ENCODE measurements at places on chromosomes 2 and 18.

- DNase-seq = no peak
Measured at GRCh38 chr2:46780801-46781445, 134.7 kb downstream of the MCFD2 start.

GRCh38 chr18:5941890-5942289 is 46.6 kb upstream of the TMEM200C start:
- no peak for DNase-seq

GRCh38 chr2:64219149-64219548 is 74.9 kb upstream of the PELI1 start:
- DNase-seq = no peak

- peak; percentile 85 for DNase-seq
Measured at GRCh38 chr2:108533832-108534583, at the start of gene LIMS1. TSS of gene LIMS1 (plus strand) at chr2:108534470. CDS start at chr2:108534563, 93 bp downstream.

- DNase-seq = no peak
Measured at GRCh38 chr18:1371724-1372123, 467.1 kb downstream of the ADCYAP1 start.

- DNase-seq = no peak
Measured at GRCh38 chr2:119683713-119684443, 4.9 kb downstream of the TMEM177 start.

DNA sequence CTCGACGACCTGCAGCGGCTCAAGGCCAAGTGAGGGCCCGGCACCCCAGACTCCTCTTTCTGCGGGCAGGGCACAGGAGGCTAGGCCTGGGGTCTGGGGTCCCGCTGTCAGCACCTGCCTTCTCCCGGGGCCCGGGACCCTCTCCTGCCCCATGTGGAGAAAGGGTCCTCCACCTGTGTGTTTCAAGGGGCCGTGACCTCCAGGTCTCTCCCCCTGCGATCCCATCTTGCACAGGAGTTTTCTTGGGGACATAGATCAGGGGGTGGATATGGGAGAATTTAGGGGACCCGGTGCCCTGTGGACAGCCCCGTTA is 791 bp downstream of the DES start:
- DNase-seq = no peak

- DNase-seq = no peak
Measured at GRCh38 chr2:88999365-88999764, 307.9 kb downstream of the RPIA start.

- DNase-seq = no peak
Measured at GRCh38 chr2:212299333-212299732, 239.3 kb downstream of the ERBB4 start.

- no peak for DNase-seq
Measured at GRCh38 chr2:46981662-46982350, 66.2 kb upstream of the MCFD2 start.

DNA sequence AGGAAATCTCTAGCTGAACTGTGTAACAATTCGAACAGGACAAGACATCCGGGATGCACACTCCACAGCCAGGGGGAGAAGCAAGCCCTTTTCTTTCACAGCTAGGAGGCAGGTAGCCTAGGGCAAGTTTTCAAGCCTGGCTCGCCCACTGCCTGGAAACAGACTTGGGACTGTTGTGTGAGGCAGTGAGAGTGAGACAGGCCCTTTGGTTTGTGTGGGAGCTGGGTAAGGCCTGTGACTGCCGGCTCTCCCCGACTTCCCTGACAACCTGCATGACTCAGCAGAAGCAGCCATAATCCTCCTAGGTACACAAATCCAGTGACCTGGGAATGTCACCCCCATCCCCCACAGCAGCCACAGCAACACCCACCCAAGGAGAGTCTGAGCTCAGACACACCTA is 179.7 kb downstream of the WDPCP start:
- no peak for DNase-seq

DNA sequence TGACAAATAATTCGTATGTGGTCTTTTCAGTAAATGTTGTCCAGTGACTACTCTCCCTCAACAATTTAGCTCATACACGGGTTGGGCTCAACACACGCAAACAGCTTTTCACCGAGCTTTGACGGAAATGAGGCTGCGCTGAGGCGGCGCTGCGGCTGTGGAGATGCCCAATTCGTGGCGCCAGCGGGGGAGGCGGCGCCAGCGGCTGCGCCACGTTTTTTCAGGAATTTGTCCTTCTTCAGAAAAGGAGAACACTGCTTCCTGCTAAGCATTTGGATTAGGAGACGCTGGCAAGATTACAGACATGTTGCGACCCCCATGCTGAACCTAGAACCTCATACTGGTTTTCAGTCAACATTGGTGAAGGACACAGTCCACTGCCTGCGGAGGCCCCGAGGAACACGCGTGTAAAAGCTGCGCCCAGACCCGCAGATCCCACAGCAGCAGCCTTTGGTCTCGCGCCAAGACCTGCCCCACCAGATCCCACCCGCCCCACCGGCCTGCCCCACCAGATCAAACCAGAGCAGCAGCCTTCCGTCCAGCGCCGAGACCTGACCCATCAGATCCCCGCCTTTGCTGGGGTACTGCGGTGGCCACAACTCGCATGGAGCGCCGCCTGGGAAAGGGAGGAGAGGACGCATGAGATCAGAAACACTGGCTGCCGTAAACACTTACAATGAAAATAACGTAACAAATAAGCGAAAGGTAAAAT is 173.8 kb downstream of the TMEM18 start:
- DNase-seq = no peak

GRCh38 chr2:207847807-207848544 is 78.3 kb upstream of the FZD5 start:
- no peak for DNase-seq

DNA sequence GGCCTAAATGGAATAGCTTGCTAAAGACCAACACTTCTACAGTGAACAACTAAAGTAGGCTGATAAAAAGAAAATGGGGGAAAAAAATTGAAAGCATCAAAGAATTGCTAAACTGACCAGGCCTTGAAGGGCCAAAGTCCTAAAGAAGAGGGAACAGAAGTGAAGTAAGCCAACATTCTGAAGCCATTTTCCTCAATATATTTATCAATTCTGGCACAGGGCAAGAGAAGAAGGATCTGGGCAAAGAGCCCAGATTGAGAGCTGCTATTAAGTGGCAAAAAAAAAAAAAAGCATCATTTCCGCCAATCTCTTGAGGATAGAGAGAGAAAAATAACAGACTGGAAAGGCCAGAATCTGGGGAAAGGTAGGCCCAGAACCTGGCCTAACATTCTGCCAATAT is 25.7 kb downstream of the FANCL start:
- no peak for DNase-seq

DNA sequence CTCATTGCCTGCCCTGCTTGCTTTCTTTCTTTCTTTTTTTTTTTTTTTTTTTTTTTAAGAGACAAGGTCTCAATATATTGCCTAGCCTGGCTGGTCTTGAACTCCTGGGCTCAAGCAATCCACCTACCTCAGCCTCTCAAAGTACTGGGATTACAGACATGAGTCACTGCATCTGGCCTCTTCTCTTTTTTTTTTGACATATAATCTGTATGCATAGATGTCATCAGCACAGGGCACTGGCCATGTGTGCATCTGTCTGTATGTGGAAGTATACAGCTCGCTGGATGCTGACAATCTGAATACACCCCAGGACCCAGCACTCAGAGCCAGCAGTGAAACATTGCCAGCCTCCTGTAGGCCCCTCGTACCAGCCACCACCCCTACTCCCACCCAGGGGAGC is 49.5 kb downstream of the TFCP2L1 start:
- DNase-seq = no peak

GRCh38 chr18:10381951-10382350 is 72.5 kb upstream of the APCDD1 start:
- DNase-seq = no peak

DNA sequence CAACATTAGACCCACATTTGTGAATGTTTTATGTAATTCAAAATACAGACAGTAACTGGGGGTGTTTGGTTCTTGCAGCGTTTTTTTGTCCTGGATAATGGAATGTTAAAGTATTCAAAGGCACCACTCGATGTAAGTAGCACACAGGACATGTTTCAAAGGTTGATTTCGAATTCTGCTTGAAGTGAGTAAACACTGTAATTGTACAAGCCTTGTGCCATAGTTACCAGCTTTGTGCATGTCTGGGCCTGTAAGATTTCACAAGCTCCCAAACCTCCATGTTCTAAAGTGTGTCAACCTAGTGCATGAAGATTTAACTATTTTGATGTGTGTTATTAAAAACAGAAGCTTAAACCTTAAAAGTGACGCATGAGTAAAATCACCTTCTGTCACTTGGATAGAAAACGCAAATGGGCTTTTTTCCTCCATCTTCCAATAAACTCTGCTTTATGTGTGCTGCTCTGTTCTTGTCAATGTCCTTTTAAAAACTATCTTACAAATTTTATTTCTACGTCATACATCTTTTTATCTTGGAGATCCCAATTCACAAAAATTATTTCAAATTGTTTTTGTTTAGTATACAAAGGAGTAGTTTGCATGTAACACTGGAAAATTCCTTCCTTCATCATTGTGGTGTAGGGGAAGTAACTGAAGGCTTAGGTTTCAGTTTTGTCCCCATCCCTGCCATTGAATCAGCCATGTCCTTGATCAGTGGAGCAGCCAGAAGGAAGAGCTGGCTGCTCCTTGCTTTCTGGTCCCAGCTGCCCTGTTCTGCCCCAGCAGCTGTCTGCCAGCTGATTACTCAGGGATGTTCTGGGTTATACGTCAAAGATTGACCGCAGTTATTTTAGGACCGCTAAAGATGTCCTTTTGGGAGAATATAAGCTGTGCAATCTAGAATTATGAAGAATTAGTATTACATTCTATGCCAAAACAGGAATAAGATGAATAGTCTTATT is 119.2 kb downstream of the PRKRA start:
- no peak for DNase-seq

DNA sequence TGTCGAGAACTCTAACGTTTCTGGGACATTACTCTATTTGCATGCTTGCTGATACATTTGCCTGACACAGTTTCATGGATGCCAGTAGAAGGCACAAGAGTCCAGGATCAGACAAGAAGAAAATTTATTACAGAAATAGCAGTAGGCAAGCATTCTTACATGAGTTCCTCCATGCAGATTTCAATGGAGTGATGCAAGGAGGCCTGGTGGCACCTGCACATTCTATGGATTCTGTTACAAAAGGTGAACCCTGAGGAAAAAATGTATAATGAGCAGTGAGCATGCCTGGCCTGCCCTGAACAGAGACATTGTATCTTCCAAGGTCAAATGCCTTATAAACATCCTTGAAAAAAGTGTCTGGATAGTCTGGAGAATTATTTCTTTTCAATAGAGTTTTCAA is 142.9 kb downstream of the DSEL start:
- DNase-seq = no peak

GRCh38 chr2:13050764-13051163 is 334.0 kb downstream of the TRIB2 start:
- no peak for DNase-seq

DNA sequence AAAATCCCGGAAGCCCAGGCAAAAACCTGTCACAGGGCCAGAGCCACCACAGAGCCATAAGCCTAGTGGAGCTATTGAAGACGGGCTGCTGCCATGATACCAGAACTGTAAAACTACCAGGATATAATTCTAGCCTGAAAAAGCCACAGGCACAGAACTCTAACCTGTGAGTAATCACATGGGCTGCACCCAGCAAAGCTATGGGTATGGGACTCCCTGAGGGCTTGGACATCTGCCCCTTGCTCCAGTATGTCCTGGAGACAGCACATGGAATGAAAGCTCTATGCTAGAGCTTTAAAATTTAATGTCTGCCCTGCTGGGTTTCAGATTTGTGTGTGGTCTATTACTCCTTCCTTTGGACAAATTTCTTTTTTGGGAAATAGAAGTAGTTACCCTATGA is 2183.6 kb upstream of the CELF4 start:
- DNase-seq = no peak

DNA sequence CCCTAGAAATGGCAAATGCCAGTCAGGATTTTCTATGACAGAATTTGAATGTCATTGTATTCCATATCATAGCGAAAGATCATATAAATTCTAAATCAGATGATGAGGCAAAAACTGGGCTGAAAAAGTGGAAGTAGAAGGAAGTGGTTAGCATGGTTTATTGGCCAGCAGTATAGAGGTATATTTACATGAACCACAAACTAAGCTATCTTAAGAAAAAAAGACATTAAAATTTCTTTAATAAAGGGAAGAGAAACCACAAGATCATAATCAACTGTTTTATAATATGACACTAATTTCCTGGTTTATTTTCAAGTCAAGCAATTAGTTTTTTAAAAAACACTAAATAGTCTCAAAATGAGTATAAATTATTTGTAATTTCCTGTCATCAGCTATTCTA is 123.2 kb upstream of the LRP1B start:
- DNase-seq = no peak

DNA sequence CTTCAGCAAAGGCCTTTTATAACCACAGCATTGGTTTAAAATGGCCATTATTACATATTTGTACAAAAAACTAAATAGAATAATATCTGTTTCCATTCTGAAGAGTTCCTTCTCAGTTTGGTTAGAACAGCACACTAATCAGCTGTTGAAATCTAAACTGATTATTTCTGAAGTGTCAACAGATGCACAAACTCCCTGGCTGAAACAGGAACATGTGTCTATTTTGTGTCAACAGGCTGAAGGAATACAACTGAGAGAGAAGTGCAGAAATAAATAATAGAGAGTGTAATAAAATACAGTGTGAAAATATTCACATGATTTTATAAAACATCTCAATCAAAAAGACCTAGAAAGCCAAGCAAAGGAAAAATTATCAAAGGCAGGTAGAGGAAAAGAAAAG is 29.7 kb downstream of the IKZF2 start:
- DNase-seq = no peak

GRCh38 chr2:215526341-215526740 is 90.5 kb upstream of the FN1 start:
- no peak for DNase-seq

- peak; percentile 60 for DNase-seq
Measured at GRCh38 chr2:10036095-10036884, 7.1 kb upstream of the KLF11 start.

DNA sequence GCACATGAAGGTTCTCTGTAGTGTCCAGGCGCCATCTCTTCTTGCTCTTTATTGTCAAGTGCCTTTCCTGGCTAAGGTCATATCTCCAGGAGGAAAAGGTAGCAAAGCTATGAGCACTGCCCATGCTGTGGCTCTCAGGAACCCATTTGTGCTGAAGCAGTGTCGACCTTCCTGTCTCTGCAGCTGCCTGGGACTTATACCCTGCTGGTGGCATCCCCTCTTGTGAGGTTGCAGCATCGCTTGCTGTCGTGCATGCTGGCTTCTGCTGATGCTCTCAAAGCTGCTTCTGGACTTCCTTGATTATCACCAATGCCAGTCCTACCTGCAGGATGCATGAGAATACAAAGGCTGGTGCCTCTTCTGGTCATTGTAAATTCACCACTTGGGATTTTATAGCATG is 22.1 kb upstream of the PTPN2 start:
- no peak for DNase-seq

- no peak for DNase-seq
Measured at GRCh38 chr2:182432051-182432450, 5.2 kb upstream of the PDE1A start.

DNA sequence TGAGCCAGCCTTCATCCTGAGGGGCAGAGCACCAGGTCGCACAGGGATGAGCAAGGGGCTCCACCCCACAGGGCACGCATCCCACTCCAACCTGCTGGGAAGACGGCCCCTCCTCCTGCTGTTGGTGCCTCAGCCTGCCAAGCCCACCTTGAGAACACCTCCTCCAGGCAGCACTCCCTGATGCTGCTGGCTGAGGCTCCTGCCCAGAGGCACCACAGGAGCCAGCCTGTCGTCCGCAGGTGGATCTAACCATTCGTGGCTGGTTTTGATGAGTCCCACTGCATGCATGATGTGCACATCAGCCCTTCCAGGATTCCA is 58.4 kb downstream of the BIN1 start:
- no peak for DNase-seq

- DNase-seq = peak; percentile 66
Measured at GRCh38 chr2:11829947-11830707, 83.7 kb downstream of the LPIN1 start.
